Cortex of kidney (tissue), 1 donor: ENCODE measurements at places on chromosomes 6 and 20.

- DNase-seq = no peak
These were observed 42.0 kb upstream of the KCNQ5 start for GRCh38 chr6:72579865-72580264.

DNA sequence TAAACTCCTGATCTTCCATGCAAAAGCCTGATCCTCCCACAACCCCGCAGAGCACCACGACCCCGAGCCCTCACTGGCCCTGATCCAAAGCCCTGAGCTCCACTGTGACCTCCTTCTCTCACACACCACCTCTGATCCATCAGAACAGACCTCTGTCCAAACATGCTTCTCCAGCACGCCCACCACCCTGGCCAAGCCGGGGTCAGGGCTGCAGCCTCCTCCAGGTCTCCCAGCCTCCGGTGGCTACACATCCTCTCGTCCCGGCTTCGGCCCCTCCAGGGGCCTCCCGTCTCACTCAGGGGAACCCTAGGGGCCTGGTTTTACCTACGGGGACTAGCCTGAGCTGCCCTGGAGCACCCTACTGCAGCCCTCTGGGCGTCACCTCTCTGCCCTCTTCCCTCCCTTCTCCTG is 49.1 kb downstream of the FOXF2 start:
- DNase-seq = no peak

GRCh38 chr6:33324125-33324524 is 6.6 kb upstream of the ZBTB22 start:
- DNase-seq = no peak

GRCh38 chr6:105728995-105729394 is 326.1 kb upstream of the PREP start:
- DNase-seq = no peak

DNA sequence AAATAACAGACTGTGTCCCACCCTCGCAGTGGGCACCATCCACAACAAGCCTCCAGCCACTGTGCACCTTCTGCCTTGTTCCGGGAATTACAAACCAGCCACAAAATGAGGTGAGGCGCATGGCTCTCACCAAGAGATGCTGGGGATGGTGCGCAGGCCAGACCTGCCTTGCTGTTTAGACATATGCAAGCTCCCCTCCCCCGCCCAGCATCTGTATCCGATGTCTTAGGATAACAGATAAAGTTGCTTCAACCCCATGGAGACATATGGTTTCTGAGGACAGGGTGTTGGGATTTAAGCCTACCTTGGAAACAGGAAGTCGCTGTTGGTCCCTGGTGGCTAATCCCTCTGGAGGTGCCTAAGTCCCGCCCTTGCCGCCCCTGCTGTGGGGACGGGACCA is 50.4 kb upstream of the MPC1 start:
- no peak for DNase-seq

DNA sequence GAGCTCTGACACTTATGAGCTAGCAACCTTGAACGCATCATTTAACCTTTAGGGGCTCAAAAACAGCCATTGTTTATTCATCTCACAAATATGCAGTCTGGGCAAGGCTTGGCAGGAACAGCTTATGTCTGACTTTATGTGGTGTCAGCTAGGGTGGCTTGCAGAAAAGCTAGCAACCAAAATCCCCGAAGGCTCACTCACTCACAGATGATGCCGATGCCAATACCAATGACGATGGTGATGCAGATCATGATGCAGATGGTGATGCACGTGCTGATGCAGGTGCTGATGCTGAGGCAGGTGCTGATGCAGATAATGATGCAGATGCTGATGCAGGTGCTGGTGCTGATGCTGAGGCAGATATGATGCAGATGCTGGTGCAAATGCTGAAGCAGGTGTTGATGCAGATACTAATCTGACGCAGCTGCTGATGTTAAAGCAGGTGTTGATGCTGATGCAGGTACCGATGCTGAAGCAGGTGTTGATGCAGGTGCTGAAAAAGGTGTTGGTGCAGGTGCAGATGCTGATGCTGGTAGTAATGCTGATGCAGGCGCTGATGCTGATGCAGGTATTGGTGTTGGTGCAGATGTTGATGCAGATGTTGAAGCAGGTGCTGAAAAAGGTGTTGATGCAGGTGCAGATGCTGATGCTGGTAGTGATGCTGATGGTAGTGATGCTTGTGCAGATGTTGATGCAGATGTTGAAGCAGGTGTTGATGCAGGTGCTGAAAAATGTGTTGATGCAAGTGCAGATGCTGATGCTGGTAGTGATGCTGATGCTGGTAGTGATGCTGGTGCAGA is 195.6 kb downstream of the NFATC2 start:
- DNase-seq = no peak

- DNase-seq = no peak
These were observed 94.5 kb downstream of the BACH2 start for GRCh38 chr6:90202156-90202555.

- DNase-seq = no peak
These were observed 30.3 kb upstream of the MAPK13 start for GRCh38 chr6:36099869-36100483.

DNA sequence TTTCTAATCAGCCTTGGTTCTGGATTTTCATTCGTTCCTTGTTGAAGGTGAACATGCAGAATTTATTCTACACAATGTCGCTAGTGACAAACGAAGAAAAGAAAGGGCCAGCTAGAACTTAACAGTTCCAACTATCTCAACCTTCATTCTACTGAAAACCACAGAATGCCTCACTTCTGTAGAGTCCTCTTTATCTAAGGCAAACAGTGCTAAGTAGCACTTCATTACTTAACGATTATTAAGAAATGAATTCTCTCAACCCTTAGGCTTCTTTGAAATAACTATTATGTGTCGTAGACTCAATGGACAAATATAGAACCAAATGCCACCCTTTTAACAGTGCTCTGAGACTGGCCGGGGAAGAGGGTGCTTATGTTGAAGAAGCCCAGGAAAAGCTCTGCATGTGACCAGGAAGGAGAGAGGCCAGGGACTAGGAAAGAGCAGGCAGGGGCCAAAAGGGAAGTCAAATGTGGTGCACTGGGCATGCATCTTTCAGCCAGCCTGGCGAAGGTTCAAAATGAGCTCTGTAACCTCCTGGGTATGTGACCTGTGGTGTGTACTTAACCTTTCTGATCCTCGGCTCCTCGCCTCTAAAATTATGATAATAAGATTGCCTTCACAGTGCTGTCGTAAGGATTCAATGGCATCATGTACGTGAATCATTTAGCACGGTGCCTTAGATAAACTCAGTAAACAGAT is 55.4 kb upstream of the BMP2 start:
- DNase-seq = no peak

DNA sequence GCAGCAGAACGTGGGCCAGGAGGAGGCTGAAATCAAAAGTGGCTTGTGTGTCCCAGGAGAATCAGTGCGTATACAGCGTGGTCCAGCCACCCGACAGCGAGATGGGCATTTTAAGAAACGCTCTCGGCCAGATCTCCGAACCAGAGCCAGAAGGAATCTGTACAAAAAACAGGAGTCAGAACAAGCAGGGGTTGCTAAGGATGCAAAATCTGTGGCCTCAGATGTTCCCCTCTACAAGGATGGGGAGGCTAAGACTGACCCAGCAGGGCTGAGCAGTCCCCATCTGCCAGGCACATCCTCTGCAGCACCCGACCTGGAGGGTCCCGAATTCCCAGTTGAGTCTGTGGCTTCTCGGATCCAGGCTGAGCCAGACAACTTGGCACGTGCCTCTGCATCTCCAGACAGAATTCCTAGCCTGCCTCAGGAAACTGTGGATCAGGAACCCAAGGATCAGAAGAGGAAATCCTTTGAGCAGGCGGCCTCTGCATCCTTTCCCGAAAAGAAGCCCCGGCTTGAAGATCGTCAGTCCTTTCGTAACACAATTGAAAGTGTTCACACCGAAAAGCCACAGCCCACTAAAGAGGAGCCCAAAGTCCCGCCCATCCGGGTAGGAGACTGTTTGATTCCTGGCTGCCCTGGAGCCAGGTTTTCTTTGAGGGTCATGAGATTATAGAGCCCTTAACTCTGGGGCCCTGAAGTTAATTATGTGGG is 75.3 kb downstream of the ASXL1 start:
- no peak for DNase-seq

GRCh38 chr6:119677384-119677783 is 327.8 kb upstream of the MAN1A1 start:
- no peak for DNase-seq

DNA sequence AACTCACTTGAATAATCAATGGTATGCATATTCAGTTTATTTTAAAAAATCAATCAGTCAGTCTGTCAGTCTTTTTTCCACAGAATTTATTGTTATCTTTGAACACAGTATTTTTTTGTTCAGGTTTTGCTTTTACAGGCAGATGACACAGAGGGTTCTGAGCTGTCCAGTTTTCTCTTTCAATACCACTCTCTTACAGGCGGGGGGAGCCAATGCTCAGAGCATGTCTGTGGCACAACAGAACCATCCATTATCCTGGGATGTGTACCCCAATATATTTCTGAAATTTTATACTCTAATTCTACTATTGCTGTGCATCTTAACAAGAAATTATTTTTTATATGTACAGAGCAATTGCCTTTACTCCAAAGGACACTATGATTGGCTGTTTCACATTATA is 21.2 kb downstream of the ROS1 start:
- no peak for DNase-seq

GRCh38 chr6:52059821-52060220 is 27.6 kb downstream of the PKHD1 start:
- DNase-seq = no peak

GRCh38 chr6:116268589-116269293 is 11.0 kb downstream of the TSPYL1 start:
- DNase-seq = no peak

DNA sequence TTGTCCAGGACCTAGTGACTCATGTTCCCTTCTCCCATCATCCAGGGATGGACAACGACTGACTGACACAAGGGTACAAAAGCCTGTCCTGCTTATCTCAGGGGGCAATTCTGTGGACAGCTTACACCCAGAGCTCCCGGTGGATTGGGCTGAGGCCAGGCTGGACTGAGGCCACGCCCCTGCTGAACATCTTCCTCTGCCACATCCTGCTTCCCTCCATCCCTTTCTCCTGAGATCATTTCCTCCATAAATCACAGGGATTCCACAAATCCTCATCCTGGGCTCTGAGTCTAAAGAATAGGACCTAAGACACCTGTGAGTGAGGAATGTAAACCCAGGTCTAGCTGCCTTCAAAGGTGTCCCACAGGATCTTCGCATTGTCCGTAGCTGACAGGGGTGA is 30.4 kb upstream of the RNF24 start:
- no peak for DNase-seq

- DNase-seq = no peak
These were observed 309.4 kb upstream of the MAN1A1 start for GRCh38 chr6:119658917-119659316.

DNA sequence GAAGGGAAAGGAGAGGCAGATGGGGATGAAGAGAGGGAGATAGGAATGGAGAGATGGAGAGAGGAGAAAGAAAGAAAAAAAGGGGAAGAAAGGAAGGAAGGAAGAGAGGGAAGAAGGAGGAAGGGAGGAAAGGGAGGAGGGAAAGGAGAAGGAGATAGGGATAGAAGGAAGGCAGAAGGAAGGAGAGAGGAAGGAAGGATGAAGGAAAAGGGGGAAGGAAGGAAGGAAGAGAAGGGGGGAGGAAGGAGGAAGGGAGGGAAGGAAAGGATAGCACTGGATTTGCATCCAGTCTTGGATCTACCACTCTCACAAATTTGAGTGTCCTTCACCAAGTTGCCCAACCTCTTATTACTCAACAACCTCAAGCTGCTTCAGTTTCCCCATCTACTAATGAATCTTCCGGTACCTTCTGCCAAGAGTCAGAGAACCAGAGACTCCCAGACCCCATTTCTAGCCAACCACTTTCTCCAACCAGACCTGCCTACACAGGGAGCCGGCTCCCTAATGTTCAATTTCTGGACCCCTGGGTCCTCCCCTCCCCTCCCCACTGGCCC is 79.7 kb upstream of the FOXP4 start:
- no peak for DNase-seq

- no peak for DNase-seq
These were observed 356.3 kb downstream of the HTR1B start for GRCh38 chr6:77106992-77107391.

GRCh38 chr6:105120570-105120969 is 59.2 kb downstream of the POPDC3 start:
- no peak for DNase-seq
